T-helper 2 cell treated with Interferon-gamma antibody and Interleukin-4, amounts not matched to agents 5 μg/mL and 100 μg/mL, for 36 hours (primary cell): ENCODE measurements at places on chromosomes 1 and 21.

GRCh38 chr1:67947114-67947513, 103.3 kb downstream of the DIRAS3 start:
- no peak for DNase-seq

- no peak for DNase-seq
Measured at GRCh38 chr1:154342836-154343472, 17.6 kb downstream of the ATP8B2 start.

GRCh38 chr1:167751676-167752075, 29.9 kb downstream of the MPZL1 start:
- DNase-seq: no peak

DNA sequence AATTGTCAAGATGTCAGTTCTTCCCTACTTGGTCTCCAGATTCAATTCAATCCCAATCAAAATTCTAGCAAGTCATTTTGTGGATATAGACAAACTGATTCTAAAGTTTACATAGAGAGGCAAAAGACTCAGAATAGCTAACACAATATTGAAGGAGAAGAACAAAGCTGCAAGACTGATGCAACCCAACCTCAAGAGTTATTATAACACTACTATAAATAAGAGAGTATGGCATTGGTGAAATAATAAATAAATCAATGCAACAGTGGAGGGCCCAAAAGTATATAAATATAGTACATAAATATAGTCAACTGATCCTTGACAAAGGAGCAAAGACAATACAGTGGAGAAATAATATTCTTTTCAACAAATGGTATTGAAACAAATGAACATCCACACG, 49.7 kb downstream of the PRPF38A start:
- DNase-seq: no peak

GRCh38 chr1:82632155-82632554, 831.4 kb downstream of the ADGRL2 start:
- DNase-seq: no peak

DNA sequence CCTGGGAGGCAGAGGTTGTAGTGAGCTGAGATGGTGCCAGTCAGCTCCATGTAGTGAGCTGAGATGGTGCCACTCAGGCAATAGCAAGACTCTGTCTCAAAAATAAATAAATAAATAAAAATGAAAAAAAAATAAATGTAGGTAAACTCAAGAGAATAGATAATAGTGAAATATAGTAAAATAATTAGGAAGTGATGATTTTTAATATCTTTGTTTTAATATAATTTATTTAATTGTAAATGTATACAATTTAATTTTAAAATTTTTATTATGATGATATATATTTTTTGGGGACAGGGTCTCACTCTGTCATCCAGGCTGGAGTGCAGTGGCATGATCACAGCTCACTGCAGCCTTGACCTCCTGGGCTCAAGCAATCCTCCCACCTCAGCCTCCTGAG, 19.6 kb upstream of the SERINC2 start:
- no peak for DNase-seq

DNA sequence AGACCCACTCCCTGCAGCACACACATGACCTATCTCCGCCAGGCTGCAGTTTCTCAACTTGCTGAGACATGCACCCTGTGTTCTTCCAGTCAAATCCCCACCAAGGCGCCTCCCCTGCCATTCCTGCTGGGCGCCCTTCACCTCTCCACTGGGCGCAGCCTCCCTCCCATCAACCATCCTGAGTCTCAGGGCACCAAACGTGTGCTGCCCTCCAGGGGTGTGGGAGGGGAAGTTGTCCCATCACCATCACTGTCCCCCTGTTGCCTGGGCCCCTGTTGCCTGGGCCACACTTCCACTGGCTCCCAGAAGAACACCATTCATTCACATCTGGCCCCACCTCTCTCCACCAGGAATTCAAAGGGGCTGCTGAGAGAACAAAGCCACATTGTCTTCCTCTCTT, 44.9 kb upstream of the EFHD2 start:
- DNase-seq: no peak

- no peak for DNase-seq
Measured at GRCh38 chr1:76336931-76337371, 262.4 kb downstream of the ST6GALNAC3 start.

DNA sequence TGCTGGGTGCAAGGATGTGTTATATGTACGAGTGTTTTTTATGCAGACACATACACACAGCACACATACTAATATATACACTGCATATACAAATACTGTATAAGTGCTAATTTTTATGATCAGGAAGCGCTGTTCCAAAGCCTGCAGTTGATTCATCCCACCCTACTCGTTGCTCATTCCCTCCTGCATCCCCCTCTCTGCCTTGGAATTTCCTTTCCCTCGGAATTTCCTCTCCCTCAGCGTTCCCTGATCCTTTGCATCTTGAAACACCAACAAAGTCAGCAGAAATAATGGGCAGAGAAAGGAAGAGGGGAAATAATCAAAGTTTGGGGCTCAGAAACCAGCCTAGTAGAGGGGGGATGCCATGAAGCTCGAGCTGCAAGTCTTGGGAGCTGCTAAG, 98.9 kb downstream of the CSMD2 start:
- DNase-seq: no peak

- DNase-seq: no peak
Measured at GRCh38 chr1:58089898-58090534, 456.5 kb downstream of the OMA1 start.

DNA sequence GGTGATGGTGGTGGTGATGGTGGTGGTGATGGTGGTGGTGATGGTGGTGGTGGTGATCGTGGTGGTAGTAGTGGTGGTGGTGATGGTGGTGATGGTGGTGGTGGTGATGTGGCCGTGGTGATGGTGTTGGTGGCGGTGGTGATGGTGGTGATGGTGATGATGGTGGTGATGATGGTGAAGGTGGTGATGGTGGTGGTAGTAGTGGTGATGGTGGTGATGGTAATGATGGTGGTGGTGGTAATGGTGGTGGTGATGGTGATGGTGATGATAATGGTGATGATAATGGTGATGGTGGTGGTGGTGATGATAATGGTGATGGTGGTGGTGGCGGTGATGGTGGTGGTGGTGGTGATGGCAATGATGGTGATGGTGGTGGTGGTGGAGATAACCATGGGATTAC, 6.8 kb upstream of the COL6A2 start:
- no peak for DNase-seq

GRCh38 chr21:32574946-32575925, 10.1 kb downstream of the TCP10L start:
- DNase-seq: no peak

DNA sequence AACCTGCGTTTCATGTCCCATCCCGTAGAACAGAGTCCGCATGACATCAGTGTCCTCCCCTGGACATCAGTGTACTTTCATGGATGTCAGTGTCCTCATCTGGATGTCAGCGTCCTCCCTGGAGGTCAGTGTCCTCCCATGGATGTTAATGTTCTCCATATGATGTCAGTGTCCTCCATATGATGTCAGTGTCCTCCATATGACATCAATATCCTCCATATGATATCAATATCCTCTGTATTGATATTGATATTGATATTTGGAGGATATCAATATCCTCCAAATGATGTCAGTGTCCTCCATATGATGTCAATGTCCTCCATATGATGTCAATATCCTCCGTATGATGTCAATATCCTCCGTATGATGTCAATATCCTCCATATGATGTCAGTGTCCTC, 284.9 kb downstream of the AJAP1 start:
- no peak for DNase-seq

DNA sequence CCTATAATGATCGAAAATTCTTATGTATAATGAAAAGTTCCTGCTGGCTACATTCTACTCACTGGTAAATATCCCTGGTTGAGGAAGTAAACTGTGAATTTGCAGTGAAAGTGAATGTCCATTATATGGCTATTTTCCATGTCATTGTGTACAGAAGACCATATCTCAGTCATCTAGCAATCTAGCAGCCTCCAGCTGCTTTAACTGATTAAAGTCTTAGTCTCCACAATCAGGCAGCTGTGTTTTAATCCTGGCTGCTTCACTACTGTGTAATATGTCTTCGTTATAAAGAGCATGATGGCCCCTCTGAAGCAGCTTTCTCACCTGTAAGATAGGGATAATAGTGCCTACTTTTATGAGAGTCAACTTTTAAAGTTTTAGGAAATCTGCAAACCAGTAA, 11.4 kb downstream of the CLCA2 start:
- no peak for DNase-seq

DNA sequence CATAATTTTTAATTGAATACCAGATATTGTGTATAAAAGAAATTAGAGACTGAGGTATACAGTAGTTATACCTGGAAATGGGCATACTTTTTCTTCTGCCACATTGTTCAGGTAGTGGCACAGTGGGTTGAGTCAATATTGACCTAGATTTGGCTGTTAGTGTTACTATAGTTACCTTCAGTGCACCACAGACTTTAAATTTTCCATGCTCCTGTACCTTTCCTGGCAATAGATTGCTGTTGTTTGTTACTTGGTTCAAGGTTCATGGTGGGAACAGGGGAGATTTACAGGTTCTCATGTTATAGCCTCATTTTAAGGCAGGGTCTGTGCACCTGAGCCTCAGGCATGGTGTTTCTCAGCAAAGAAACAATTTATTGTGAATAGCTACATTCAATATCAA, 218.7 kb downstream of the LBR start:
- DNase-seq: no peak

- DNase-seq: no peak
Measured at GRCh38 chr1:168466714-168467131, 77.1 kb downstream of the XCL2 start.

- no peak for DNase-seq
Measured at GRCh38 chr1:39892601-39893595, 8.8 kb downstream of the MYCL start.

DNA sequence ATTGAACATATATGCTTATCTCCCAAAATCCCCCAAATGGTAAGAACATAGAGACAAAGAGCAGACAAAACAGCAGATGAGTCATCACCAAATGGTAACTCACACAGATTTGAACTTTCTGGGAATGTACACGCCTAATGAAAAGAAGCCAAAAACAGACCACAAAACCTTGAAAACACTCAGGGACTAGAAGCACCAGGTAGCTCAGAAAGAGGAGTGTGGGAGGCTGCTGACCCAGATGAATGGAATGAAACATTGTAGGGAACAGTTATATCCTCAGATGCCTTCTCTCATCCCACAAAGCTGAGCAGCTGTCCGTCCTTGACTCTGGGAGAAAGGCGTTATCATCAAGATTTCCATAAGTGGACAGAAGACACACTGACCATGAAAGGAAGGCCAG, 307.0 kb upstream of the USP25 start:
- DNase-seq: no peak

DNA sequence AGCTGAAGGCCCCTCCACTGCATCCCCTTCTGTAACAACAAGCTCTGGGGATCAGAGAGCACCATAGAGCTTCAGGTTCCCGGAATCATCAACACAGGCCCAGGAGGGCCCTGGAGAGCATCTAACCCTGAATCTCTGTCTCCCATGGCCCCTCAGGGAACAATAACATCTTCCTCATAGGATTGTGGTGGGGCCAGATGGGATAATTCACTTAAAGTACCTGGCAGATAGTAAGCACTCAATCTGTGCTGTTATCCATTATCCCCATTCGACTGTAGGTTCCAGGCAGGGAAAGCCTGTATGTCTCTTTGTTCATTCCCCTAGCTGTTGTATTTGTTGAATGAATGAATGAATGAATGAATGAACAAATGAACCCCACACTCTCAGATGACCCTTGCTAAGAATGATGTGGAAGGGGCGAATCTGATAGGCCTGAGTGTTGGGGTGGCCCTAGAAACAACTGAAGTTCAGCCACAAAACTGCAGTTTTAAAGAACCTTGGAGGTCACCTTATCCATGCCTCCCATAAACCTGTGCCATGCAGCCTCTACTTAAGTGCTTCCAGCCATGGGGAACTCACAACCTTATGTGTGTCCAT, 14.5 kb downstream of the LAPTM5 start:
- DNase-seq: no peak

DNA sequence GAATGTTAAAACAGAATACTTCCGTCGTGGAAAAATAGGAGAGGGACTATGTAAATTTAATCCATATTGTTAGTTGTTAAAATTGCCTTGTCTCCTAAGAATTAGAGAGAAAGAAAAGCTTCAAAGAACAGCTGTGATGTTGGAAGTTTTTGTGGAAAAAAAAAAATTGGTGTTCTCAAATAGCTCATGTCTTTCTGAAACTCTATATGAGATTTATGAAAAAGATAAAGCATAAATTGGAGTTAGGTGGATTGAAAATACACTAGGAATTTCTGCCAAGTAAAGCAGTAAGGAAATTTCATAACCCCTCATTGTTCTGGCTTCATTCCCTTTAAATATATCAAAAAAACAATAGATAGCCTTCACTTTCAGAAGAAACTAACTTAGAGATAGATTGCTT, 274.0 kb upstream of the ADAMTS5 start:
- no peak for DNase-seq

DNA sequence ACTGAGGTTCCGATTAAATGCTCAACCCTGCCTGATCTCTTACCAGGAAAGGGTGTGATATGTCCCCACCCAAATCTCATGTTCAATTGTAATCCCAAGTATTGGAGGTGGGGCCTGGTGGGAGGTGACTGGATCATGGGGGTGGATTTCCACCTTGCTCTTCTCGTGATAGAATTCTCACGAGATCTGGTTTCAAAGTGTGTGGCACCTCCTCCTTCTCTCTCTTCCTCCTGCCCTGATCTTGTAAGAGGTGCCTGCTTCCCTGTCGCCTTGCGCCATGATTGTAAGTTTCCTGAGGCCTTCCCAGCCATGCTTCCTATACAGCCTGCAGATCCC, 34.9 kb downstream of the RSPH1 start:
- DNase-seq: no peak

DNA sequence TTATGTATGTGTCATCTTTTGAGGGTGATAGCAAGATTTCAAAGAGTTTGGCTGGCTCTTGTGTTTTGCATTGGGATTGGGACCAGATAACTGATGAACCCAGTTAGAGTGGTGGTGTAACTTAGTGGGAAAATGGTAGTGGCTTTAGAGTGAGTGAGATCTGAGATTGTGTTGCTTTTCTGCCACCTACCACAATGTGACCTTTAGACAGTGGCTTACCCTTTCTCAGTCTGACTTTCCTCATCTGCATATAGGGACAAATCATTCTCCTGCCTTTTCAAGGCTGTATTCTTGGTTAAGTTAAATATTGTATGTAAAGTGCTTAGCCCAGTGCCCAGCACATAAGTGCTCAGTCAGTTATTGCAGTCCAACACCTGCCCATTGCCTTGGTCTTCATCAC, 31.3 kb downstream of the CENPF start:
- no peak for DNase-seq

GRCh38 chr1:79497193-79497773, 490.8 kb upstream of the ADGRL4 start:
- DNase-seq: no peak

GRCh38 chr21:45497846-45498645, 44.2 kb downstream of the SLC19A1 start:
- no peak for DNase-seq
